ENCODE measurements at places on chromosomes 3 and 15.

- DNase-seq, result no peak
Measured at GRCh38 chr3:5579139-5579602, 391.7 kb downstream of the EDEM1 start.

GRCh38 chr3:177498037-177498857, 301.0 kb upstream of the TBL1XR1 start:
- DNase-seq, result peak; percentile 41

- DNase-seq, result peak; percentile 90
Measured at GRCh38 chr3:177776661-177777101, 579.4 kb upstream of the TBL1XR1 start.

DNA sequence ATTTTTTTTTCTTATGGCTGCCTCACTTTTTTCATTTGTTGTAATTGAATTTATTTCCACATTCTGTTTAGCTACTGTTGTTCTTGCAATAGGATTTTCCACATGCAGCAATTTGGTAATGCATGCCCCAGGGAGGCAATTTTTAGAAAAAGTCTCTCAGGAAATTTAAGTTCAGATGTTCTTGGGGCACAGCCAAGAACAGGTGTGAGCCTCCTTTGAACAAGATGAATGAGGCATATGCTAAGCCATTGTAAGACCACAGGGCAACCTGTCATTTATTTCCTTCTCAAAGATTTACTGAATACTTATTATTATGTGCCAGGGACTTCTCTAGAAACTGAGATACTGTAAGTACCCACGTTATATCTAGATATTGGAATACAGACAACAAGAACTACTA, 549.5 kb downstream of the DIPK2A start:
- no peak for DNase-seq

DNA sequence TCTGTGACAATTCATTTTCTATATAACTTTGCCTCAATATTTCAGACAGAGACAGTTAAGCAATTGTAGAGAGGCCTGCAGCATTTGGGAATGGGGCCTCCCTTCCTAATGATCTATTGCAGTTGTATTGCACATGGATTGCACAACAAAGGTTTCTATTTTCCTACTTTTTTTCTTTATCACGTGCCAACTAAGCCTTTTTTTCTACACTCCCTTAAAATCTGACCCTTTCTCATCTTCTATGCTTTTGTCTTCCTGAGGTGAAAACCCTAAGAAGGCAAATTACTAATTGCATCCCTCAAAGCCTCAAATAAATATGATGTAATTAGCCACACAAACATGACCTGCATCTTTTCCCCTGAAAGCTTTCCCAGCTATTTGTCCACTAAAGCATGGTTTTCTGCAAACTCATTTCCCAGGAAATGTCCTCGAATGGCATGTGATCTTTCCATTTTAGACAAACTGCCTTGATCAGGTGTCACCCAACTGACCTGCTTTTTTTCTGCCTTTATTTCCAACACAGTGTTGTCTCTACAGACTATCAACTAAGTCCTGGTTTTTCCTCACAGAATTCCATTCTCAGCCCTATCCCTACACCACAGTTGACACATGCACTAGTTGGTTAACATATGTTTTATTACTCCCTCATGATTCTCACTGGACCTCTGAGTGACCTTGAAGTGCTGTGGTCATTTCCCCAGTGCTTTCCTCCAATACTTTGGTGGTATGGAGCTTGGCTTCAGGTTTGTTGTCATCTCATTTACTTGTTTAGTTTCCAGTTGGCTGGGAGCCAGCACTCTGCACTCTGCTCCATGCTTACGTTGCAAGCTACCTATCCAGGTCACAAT, 31.9 kb upstream of the TSC22D2 start:
- no peak for DNase-seq

DNA sequence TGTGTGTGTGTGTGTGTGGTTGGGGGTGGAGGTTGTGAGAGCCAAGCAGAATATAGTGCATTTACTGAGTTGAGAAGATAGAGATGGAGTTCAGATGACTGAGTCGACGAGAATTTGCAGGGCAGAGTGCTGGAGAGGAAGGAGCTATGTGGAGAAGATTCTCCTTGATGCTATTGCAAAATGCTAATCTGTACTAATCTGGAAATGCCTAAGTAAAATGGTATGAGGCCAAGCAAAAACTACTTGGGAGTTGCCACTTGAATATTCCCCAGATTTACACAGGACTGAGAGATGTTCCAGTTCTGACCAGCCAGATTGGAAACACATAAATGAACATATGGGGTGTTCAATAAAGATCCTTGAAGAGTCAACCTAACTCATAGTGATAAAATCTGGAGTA, 316.4 kb downstream of the NSUN3 start:
- no peak for DNase-seq

DNA sequence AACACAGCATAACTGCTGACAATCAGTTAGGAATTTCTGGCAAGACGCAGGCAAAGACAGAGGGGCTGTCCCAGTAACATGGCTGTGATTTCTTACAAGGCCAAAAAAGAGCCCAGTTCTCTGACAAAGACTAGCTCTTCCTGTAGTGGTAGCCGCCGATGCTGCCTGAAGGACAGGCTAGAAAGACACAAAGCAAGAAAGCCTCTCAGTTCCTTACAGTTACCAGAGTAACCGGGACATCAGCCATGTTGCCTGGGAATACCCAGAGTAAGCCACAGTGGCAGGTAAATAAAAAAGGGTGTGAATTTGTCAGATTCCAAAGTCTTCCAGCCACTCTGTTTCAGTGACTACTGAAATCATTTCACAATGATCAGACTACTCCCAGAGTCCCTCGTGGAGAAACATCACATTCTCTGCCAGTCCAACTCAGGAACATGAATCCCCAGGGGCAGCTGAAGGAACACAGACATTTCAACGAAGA, 493.6 kb upstream of the ADAMTS9 start:
- no peak for DNase-seq

DNA sequence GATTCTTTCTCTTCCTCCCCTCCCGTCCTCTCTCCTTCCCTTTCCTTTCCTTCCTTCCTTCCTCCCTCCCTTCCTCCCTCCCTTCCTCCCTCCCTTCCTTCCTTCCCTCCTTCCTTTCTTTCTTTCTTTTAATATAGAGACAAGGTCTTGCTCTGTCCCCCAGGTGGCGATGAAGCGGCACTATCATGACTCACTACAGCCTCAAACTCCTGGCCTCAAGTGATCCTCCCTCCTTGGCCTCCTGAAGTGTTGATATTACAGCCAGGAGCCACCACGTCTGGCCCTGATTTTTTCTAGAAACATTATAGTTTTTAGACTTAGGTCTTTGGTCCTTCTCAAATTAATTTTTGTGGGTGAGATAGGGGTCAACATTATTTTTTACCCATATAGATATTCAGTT, 15.5 kb downstream of the GRM2 start:
- DNase-seq, result no peak

DNA sequence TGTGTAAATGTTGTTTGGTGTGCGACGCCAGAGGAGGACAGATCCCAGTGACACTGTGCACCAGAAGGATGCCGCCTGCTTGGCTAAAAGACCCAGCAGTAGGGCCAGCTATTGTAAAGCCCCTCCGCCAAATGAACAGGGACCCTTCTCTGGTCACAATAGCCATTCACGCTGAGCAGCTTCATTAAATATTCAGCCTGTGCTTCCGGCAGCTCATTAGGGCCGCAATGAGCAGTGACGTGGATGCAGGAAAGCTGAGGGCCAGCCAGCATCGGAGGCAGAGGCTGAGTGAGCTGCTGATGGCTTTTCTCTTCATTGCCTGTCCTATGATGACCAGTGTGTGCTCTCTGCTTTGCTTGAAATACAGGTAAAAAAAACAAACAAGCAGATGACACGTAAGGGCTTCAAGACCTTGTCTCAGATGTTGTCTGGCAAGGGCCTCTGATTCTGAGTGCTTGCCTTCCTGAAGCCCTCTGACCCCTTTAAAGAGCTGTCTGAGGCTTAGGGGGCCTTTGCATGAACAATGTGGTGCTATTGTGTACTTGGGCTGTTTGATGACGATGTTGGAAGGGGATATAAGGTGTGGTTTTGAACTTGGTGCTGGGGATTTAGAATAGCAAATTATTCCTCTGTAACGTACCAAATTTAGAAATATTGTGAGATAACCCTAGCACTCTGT, 130.4 kb downstream of the FEZF2 start:
- no peak for DNase-seq

DNA sequence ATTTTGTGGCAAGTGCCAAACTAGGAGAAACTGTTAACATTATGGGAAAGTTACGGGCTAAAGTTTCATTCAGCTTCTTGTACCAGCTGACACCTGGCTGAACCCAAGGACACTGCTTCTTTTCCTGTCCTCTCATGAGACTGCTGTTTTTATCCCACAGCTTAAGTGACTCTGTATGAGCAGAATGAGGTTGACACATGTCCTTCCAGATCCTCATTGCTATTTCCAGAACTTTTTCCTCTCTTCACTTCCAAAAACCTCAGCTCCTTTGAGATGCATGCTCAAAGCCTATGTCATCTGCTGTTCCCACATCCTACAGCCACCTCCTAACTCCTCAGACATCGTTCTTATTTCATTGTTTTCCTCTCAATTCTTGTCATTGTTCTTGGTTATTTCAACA, 183.6 kb downstream of the DCLK3 start:
- DNase-seq, result no peak

GRCh38 chr3:122469659-122470058, 45.1 kb downstream of the KPNA1 start:
- DNase-seq, result no peak

GRCh38 chr3:101284757-101285156, 35.6 kb downstream of the IMPG2 start:
- DNase-seq, result no peak

GRCh38 chr3:195060531-195061291, 210.2 kb downstream of the XXYLT1 start:
- no peak for DNase-seq

DNA sequence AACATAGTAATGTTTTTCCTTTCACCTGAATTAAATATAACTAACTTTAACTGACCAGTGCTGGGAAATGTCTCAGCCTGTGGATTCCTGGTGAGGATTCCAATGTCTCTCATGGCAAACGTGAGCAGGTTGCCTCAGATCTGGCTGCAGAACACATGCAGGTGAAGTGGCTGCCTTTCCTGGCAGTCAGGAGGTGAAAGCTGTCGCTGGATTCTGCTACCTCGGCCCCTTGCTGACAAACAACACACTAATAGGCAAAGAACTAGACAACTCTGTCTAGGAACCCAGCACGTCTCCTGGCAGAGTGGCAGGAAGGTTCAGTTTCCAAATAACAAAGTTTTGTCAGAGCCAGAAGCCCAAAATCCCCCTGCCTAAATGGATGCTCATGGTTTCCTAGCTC, 400.8 kb upstream of the PPP2R3A start:
- no peak for DNase-seq

- DNase-seq, result no peak
Measured at GRCh38 chr3:20458994-20459716, 273.1 kb upstream of the SGO1 start.

- no peak for DNase-seq
Measured at GRCh38 chr3:106485217-106485616, 616.4 kb upstream of the CBLB start.

DNA sequence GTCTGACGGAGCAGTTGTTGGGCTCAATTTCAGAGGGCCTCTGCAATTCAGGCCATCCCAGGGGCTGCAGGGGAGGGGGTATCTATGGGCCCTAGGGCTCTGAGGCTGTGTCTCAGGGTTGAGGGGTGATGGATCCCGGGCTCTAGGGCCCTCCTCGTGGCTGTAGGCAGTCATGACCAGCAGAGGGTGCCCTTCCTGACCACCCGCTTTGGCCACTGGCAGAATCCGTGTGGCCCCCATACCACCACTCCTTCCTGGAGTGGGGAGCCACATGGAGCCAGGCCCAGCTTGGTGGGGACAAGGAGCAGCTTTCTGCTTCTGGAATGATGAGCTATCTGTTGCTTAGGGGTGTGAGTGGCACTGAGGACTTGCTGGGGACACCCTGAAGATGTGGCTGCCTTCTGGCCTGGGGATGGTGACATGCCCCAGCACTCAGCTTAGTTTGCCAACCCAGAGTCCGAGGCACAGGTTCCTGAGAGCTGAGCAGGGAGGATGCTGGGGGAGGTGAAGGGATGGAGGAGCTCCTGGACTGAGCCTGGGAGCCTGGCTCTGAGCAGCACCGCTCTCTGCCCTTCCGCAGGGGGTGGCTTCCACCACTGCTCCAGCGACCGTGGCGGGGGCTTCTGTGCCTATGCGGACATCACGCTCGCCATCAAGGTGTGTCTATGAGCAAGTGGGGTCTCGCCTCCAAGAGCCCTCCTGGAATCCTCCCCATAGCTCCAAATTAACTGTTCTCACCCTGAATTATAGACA, 20.2 kb downstream of the HDAC11 start:
- no peak for DNase-seq

DNA sequence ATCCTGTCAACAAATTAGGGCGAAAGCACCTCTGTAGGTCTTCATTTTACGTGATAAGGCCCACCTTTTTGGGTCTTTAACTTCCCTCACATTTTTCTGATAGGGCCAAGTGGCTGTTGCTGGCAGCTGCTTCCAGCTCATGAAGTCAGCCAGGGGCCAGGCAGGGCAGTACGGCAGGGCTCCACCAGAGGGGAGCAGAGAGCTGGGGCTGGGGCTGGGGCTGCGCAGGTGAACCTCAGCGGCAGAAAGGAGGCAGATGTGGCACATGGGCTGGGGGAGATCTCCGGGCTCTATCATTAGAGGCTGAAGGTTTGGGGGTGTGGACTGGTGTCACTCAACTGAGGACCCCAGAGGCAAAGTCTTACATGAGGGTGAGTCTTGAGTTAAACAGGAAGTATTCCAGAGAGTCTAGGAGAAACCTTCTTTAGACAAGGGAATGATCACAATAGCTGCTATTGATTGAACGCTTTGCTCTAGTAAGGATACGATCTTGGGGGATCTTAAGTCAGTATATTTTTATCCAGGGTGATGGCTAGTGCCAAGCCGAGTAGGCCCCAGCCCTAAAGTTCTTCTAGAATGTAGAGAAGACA, 62.8 kb upstream of the MEX3B start:
- peak; percentile 2 for DNase-seq

DNA sequence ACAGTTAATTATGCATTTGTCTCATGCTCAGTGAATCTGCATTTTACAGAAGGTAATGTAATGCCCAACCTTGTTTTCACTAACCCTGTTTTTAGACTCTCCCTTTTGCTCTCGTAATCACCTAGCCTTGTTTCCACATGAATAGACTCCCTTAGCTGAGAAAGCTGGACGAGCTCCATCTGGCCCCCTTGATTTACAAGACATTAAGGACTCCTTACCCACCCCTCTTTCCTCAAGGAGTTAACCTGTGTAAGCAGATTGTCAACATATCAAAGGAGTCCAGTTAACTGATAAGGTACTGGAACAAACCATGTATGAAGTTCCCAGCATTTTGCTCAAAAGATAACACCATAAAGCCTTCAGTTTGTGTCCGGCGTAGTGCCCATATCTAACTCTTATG, 99.6 kb downstream of the VPS8 start:
- DNase-seq, result peak; percentile 82

DNA sequence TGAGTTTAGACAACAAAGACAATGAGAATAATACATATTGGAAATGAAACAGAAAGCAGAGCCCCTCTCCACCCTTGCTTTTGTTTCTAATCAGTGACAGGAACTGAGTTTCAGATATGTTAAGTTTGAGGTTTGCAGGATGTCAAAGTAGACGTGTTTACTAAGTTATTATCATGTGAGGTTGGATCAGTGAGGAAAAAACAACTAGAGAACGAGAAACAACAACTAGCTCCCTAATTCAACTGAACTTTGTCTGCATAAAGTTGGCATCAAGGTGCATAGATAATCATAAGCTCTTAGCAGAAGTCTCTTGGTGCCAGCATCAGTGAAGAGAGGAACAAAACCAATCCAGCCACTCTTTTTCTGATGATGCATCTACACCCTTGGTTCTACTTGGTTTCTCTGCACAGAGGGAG, 491.1 kb upstream of the NR2F2 start:
- DNase-seq, result no peak

GRCh38 chr3:34178415-34178814, 380.0 kb downstream of the PDCD6IP start:
- no peak for DNase-seq

- no peak for DNase-seq
Measured at GRCh38 chr3:53056442-53056841, 10.6 kb upstream of the SFMBT1 start.

Data from DMS79 treated with DMSO at 0.1 percent for 48 hours (cell line).